ENCODE measurements at places on chromosomes 2 and 18. TPM values are rescaled to one million over a fixed set of nuclear protein-coding genes. Genes with fewer than 3 reads are reported as not detected.

DNA sequence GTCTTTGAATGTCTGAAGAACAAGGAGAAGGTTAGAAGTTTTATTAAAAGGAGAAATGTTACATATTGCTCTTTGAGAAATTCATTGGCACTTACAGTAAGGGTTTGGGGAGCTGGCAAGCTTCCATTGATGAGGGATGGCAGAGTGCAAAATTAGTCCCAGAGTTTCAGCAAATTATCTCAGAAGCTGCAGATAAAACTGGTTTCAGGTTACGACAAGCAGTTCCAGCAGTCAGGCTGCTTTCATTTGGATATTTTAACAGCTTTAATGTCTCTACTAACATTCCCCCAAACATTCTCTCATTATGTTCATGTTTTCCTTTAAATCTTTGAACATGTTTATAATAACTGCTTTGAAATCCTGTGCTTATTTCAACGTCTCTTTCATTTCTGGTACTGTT is 153.1 kb downstream of the TTC27 start:
- no peak for DNase-seq

DNA sequence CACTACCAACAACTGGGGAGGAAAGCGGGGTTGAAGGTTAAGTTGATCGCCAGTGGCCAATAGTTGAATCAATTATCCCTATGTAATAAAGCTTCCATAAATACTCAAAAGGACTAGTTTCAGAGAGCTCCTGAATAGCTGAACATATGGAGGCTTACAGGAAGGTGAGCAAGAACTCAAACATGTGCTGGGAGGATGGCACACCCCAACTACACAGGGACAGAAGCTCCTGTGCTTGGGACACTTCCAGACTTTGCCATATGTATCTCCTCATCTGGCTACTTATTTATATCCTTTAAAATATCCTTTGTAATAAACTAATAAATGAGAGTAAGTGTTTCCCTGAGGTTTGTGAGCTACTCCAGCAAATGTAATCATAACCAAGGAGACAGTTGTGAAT is 115.7 kb downstream of the HNMT start:
- DNase-seq, result no peak

DNA sequence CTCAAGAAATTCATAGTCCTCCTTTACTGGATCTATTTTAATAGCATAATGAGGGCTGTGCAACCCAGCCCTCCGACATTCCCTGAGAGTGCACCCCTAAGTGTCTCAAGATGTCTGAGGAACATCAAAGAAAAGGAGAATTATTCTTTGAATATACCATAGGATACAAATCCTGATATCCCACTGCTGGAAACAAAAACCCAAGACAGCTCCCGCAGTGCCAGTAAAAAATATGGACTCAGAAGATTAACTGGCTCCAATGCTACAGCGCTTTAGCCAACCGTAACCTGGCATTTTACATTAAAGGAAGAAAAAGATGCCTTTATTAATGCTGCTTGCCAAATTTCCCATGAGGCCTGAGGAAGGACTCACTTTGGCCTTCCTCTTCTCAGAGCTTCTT is 168.4 kb downstream of the TTC32 start:
- no peak for DNase-seq

DNA sequence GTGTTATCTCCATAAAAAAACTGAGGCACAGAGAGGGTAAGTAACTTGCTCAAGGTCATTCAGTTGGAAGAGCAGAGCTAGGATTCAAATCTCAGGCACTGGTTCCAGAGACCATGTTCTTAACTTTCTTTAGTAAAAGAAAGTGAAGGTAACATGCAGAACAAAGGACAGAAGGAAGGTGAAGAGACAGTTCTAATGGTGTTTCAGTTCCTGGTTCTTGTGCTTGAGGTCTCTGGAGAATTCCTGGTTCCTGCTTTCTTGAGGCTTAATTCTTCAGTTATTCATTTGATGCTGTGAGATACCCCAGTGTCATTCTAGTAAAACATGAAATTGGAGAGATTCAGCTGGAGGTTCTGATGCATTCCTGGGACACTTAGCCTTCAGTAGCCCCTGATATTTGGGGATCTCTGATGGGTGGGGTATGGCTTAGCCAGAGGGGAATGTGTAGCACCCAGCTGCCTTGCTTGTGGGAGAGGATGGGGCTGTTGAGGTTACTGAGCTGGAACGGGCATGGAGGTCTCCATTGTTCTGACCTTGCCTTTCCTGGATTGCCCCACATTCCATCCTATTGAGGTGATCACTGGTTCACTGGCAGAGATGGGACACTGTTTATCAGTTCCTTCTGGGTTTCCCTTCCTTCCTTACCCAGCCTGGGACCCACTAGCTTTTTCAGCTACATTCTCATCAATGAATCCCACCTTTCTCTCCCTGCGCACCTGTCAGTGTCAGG is 46.8 kb downstream of the SEMA4F start:
- DNase-seq, result no peak

DNA sequence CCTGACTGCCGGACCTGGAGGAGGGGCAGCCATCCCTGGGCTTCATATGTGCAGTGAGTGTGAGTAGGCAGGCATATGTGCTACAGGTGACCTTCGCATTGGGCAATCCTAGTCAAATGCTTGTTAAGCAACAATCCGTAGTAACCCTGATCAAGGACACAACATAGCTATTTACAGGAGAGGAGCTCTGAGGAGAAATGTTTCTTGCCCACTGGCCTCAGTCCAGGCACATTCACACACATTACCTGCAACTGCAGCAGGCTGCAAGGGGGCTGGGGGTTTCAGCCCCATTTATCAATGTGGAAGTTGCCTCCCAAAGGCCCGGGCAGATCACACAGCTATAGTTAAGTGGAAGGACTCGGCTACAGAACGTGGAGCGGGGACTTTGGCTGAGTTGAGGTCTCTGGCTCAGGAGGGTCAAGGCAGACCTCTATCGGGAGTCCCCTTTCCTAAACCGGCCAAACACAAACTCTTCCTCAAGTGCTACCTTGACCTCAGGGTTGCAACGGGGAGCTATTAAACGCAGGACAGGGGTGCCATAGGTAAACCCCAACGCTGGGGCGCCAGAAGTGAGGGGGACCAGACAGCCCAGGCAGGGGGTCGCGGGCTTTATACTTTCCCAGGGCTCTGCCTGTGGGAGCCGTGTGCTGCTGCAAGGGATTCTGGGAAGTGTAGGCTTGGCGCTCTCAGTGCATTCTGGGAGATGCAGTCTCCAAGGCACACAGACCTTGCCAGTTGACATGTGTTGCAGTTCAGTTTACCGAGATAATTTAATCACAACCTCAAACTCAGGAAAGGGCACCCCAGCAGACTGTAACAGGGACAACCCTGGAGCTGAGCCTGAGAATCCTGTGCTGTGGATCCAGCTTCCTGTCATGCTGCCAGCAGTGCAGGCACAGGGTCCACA is 9.4 kb downstream of the KHK start:
- peak; percentile 38 for DNase-seq

FIGN gene
- total RNA-seq, result 0.09 TPM

DNA sequence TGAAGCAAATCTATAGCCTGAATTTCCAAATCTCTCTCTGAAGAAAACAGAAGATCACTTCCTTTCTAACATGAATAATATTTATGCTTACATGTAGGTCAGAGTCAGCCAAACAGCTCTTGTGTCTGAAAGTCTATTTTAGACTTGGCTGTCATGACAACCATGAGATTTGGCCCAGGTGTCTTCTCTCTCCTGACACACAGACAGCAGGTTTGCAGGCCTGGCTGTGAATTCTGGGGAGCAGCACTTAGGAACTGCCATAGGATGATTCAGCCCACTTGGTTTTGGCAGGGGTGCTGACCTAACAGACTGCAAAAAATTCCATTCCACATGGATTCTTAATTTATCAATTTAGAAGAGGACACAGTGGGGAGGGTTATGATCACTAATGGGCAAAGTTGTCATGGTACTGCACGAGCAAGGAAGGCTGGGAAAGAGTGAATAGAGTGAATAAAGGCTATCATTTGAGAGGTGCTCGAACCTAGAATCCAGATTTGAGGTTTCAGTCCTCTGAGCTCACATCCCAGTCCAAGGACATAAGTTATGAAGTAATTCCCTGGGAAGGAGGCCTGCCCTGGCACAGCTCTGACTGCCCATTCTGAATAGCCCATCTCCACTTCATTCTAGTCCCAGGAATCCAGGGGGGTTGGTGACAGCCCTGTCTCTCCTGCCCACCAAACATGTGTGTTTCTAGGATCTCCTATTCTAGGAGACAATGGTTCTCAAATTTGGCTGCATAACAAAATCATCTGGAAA is 453.9 kb upstream of the TRIB2 start:
- peak; percentile 82 for DNase-seq

DNA sequence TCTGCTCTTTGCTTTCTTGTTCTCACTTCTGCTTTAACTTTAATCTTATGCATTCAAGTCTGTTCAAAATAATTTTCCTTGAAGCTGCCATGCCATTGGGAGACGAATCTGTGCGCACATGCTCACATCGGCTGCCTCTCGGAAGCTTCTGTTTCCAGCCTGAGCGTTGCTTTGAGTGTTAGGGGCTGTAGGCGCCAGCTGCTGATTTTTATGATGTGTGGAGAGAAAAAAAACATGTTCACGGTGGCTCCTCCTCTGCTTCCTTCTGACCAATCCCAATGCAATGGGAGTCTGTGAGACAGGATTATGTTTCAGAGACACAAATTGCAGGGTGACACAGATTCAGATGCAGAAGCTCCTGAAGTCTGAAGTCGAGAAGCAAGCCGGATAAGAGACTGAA is at the start of gene MC4R:
Gene MC4R (minus strand): TSS at position 180 of the 400 bp plus-strand sequence. CDS start 426 bp downstream, outside the sequence.
- DNase-seq, result peak; percentile 43

SAG gene
- 0.61 TPM for total RNA-seq

- no peak for DNase-seq
Measured at GRCh38 chr2:67234440-67234839, 162.7 kb upstream of the ETAA1 start.

GRCh38 chr2:8329660-8330622 is 351.9 kb upstream of the ID2 start:
- DNase-seq, result no peak

- DNase-seq, result no peak
Measured at GRCh38 chr18:68733707-68734106, 18.8 kb upstream of the TMX3 start.

DNA sequence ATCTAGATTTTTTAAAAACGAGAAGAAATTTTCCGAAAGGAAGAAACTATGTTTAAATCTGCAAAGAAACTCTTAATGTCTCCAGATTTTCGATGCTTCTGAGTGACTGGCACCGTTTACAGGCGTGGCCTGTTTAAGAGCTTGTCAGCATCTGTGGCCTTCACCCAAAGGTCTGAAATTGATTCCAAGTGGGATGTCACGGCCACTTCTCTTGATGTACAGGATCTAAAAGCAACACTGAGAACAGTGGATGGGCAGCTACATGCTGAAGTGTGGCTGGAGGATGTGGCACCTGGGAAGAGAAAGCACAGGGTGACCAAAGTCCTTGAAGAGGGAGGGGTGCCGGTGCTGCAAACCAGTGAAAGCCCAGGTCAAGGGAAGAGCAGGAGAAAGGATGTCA is 28.0 kb downstream of the EMILIN2 start:
- no peak for DNase-seq

GRCh38 chr2:232892843-232893242 is 22.8 kb downstream of the SNORC start:
- no peak for DNase-seq

- DNase-seq, result no peak
Measured at GRCh38 chr2:143553261-143553660, 424.0 kb downstream of the ARHGAP15 start.

- no peak for DNase-seq
Measured at GRCh38 chr18:74579496-74580065, 18.1 kb upstream of the ZNF407 start.

DNA sequence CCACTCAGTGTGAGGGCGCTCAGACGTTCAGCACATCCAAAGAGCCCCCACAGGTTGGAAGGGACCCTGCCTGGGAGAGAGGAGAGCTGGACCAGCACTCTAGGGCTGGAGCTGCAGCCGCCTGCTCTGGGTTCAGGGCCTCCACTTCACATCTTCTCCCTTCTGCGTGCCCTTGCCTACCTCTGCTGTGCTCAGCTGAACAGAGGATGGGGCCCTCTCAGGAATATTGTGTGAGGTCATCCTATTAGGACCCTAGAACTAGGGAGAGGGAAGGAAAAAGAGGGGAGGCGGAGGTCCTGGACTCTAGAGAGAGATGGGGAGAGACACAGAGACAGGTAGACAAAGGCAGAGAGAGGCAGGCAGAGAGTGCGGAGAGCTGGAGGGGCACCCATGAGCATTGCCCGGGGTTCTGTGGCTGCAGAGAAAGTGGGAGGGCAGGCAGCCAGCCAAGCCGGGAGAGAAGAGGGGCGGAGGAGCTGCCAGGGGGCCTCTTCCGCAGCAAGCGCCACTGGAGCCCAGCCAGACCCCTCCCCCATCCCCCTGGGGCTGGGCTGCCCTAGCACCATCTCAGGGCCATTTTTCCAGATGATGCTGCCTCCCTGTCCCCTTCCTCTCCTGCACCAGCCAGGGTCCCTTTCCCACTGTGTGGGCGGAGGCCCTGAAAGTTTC is 8.3 kb upstream of the TNS1 start:
- no peak for DNase-seq

CPS1 gene
- 1.4 TPM for total RNA-seq

GRCh38 chr2:204027091-204027490 is 90.5 kb downstream of the ICOS start:
- DNase-seq, result peak; percentile 40

TTC31 gene
- 10.3 TPM for total RNA-seq

GRCh38 chr2:231415029-231415428 is 19.5 kb downstream of the B3GNT7 start:
- DNase-seq, result no peak

DNA sequence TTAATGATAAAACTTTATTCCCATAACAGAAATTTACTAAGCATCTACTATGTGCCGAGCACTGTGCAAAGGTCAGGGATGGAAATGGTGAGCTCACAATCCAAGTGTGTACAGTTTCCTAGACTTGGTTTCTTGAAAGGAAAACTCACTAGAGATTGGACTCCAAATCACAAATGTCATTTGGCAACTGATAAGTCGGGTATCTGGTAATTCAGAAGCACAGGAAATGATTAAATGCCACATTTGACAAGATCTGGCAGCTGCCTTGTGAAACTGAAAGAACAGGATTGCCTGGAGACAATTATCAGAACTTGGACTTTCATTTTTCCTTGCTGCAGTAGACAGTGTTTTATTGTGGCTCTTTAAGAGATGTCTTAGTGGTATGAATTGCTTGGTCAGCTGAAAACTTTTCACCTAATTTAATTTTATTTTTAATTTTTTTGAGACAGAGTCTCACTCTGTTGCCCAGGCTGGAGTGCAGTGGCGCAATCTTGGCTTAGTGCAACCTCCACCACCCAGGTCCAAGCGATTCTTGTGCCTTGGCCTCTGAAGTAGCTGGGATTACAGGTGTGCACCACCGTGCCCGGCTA is 19.2 kb downstream of the ITGA6 start:
- DNase-seq, result no peak

FSIP2 gene
- total RNA-seq, result 0.57 TPM
